Epithelial cell of proximal tubule (primary cell): ENCODE measurements at places on chromosomes 1 and 21. TPM values are rescaled to one million over a fixed set of nuclear protein-coding genes. Genes with fewer than 3 reads are reported as not detected.

- DNase-seq, result no peak
Observed at GRCh38 chr1:22817462-22817861, 106.8 kb downstream of the EPHB2 start.

DNA sequence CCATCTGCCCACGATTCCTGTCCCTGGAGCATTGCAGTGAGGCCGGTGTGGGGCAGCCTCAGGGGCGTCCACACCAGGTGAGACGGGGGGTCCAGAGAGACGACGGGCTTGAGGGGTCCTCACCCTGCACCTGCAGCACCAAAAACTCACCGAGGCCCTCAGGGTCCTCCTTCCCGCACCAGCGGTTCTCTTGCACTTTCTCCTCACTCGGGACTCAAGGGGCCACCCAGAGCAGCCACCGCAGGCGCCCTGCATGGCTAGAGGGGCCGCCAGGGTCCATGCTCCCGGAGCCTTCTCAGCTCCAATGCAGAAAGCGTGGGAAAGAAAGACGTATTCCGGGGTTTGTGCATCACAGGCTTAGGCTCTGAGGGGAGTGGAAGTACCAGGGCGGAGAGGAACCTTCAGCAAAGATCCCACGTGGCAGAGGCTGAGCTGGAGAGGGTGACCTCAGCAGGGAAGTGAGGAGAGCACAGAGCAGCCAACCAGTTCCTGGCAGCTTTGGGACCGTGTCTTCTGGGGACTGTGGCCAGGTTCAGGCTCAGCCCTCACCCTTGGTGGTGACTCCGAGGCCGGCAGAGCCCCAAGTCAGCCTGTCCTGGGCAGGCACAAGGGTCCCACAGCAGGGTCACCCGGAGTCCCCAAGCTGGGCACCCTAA, 19.5 kb upstream of the COL6A2 start:
- no peak for DNase-seq

Gene NTMT2
- total RNA-seq, result not detected in 2 replicates

GRCh38 chr1:63112155-63112900, 210.0 kb upstream of the FOXD3 start:
- no peak for DNase-seq

DNA sequence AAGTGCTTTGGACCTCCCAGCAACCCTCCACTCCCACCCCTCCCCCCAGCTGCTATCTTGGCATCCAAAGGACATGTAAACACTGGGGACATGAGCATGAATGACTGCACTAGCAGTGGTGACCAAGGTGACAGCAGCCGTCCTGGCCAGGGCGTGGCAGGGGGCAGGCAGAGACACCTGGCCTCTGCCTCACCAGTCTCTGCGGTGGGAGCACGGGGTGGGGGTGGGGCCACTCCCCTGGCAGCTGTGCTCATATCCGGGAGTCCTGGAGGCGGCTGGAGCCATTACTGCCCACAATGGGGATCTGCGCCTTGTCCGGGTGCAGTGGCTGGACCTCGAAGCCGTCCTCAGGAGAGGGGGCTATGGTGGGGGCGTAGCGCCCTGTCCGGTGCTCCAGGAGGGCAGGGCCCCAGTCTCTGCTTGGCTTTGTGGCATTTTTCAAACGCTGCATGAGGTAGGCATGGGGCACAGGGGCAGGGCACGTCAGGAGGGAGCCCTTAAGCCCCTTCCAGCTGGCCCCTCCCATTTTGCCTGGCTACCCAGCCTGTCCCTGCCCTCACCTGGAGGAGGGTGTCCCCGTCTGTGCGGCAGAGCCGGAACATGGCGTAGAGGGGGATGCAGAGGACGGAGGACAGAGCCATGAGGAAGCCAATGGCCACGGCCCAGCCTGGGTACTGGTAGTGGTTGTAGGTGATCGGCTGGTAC, 6.0 kb downstream of the CCDC24 start:
- DNase-seq, result no peak

Gene FCMR
- 0.65 TPM in 1 of 2 replicates, not detected in the other for total RNA-seq

GRCh38 chr1:44220755-44221154, 7.5 kb downstream of the DMAP1 start:
- no peak for DNase-seq
